ENCODE measurements at places on chromosomes 3 and 15.
A peak's percentile ranks its signal among the peaks of the same experiment; 100 is the strongest.

DNA sequence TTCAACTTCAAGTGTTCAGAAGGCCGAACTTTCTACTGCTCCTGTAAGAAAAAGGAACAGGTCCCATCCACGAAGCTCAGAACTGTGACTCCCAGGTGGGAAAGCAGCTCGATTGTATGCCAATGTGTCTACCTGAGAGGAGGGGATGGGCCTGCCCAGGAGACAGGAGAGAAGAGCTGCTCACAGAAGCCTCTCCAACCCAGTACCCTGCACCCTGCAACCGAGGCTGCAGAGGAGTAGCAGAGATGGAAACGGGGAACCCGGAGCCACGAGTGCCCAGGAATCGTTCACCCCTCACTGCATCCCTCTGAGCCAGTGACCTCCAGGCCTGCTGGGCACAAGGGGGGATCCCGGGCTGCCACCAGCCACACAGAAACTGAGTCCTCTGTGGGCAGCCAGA is 86.5 kb upstream of the PRR23E start:
- no peak for DNase-seq

DNA sequence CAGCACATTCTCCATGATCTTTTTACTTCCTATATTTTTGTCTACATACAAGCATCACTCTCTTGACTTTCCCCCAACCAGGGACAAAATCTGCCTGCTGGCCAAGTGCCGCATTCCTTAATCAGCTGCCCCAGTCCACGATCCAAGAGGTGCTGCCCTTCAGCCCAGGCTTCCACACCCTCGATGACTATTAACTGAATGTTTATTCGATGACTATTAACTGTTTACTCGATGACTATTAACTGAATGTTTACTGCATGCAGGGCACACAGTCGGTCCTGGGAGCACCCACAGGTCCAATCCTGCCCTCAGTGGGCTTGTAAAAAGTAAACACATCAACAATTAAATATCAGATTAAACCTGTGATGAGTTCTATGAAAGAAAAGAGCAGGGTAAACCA is 256.9 kb downstream of the ARRDC4 start:
- no peak for DNase-seq

- no peak for DNase-seq
Measured at GRCh38 chr3:39848365-39848764, 39.0 kb downstream of the MYRIP start.

DNA sequence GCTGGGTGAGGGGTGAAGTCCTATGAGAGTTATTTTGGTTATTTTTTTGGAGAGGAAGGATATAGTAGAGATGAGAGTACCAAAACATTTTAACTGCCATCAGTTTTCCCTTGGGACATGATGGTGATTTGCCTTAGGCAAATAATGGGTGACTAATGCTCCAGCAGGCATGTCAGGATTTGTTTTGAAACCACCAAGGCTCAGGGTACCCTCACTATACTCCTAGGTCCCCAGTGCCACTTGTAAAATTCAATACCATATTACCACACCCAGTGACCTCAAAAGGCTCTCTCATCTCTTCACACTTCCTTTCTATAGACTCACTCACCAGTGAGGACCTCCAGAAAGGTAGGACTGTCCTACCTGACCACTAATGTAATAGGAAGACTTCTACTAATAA is 83.6 kb downstream of the WDR72 start:
- no peak for DNase-seq

DNA sequence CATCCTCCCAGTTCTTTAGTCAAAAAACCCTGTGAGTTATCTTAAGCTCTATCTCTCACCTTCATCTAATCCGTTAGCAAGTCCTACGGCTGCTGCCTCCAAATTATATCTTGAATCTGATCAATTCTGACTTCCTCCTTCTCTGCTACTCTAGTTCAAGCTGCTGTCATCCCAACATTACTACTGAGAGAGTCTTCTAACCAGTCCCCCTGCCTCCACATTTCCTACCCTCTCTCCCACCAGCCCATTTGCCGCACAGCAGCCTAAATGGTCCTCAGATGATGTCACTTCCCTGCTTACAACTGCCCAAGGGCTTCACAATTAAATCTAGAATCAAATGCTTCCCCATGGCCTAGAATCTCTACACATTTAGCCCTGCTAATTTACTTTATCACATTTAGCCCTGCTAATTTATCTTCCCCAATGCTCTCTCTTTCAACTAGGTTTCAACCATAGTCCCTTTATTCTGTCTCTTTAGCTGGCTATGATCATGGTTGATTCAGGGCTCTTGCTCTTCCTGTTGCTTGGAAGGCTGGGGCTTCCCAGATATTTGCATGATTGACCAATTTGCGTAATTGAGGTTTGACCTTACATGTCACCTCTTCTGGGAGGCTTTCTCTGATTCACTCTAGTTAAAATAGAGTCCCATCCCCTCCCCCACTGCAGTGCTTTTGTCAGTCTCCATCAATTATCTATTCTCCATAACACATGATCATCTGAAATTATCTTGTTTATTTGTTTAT is 11.0 kb upstream of the ARL14 start:
- no peak for DNase-seq

GRCh38 chr3:123725652-123726400 is 141.0 kb upstream of the HACD2 start:
- no peak for DNase-seq

- no peak for DNase-seq
Measured at GRCh38 chr3:22555753-22556435, 647.2 kb upstream of the UBE2E2 start.

GRCh38 chr15:60395276-60396011 is 2.3 kb downstream of the ANXA2 start:
- DNase-seq = peak; percentile 28

DNA sequence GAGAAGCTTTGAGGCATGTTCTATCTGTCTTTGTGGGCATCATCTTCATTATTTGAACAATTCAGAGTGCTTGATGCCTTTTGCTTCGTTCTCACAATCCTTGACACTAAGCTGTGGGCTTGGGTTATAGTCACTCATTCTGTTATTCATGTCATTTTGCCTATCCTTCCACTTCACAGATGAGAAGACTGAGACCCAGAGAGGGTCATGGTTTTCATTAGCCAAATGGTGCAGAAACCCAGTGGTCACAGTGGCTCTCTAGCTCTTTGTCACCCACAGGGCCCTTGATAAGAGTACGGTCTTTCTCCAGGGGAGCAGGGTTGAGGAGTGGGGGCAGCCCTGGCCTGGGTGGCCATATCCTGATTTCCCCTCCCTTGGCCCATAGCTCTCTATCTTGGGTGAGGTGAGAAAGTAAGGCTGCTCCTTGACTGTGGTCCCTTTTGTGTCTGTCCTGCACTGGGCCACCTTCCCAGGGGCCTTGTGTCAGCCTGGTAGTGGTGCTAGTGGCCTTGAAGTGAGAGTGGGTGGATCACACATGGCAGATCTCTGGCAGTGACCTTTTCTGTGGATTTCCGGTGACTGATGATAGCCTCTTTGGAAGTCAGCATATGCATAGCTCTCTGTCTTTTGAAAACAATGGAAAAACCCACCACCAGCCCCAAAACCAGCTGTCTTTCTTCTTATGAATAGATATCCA is 130.1 kb downstream of the IGF1R start:
- no peak for DNase-seq

DNA sequence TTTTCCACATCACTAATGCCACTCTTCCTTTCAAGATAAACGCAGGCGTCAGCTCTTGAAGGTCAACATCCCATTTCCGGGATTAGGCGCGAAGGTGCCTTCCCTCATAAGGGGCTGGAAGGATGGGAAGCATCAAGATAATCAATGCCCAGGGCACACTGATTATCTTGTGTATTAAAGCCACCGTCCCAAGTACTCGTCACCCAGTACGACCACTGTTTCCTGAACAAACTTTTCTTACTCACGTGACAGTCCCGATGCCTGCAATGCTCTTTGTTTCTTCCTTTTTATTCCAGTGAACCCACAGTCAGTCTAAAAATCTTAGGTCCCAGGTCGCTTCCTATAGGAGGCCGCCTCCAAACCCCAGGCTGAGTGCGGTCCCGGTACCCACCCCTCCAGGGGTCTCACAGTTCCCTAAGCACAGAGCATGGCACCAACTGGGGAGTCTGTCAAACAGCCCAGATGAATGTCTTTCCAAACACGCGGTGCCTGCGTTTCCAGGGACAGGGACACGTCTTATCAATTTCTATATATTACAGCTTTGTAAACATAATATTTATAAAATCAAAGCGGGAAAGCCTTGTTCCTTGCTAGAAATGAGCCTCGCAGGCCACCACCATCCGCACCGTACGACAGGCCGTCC is 589 bp downstream of the ANAPC13 start:
- no peak for DNase-seq

GRCh38 chr15:60918234-60918959 is 310.7 kb downstream of the RORA start:
- no peak for DNase-seq

DNA sequence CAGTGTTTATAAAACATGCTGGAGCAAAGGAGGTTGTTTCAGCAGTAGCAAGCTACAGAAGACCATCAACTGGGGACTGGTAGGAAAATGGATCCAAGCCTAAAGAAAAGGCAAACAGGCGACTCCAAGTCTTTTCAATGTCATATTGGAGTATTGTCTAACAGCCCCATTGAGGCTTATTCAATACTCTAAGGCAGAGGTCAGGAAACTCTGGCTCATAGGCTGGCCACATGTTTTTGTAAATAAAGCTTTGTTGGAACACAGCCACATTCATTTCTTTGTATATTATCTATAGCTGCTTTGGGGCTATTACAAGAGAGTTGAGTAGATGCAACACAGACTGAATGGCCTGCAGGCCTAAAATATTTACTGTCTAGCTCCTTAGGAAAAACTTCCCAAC is 77.5 kb downstream of the RPL22L1 start:
- no peak for DNase-seq

GRCh38 chr3:63042833-63043232 is 167.6 kb upstream of the CADPS start:
- DNase-seq = no peak

DNA sequence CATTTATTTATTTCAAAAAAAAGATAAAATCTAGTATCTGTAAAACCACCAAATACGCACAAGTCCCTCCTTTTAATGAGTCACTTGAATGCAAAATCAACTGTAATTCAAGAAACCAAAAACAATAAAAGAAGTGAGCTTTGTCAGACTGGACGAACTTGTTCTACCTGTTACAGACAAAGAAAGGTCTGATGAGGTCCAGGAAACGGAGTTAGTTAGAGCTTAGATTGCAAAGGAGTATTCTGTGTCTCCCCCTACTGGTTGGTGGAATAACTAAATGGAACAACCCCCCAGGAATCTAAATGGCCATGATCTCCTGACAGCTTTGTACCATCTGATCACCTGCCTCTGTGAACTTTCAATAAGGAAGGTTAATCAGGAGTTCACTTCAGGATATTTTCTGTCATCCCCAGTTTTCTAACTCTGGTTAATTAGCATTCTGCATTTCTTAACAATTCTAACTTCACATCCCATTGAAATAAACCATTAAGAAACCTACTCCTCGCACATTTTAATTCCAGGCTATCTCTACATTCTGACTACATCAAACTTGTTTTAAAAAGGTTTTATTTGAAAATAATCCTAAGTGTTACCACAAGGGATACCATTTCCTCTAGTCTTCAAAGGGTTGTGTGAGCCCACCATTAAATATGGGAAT is 333.0 kb upstream of the SATB1 start:
- no peak for DNase-seq

- DNase-seq = no peak
Measured at GRCh38 chr3:132135628-132136333, 101.0 kb upstream of the CPNE4 start.

GRCh38 chr3:120203016-120203415 is 82.0 kb downstream of the GPR156 start:
- DNase-seq = peak; percentile 43

GRCh38 chr3:51441282-51442030 is 50.4 kb downstream of the RBM15B start:
- DNase-seq = no peak

DNA sequence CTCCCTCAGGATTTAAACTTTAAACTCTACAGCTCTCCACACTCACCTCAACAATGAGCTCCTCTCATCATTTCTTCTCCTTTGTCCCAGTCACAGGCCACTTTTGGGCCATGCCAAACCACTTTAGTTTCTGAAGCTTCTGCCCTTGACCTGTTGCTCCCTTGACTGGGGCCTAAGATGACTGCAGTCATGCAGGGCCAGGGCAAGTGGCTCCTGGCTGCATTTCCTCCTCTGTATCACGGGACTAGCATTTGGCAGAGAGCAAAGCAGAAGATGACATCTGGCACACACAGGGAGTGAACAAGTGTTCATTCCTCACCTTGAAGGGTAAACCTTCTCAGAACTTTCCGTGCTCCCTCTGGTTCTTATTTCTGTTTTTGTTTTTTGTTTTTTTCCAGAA is 136.9 kb downstream of the PDE8A start:
- no peak for DNase-seq

GRCh38 chr3:43490640-43491185 is 131.1 kb downstream of the ANO10 start:
- no peak for DNase-seq

DNA sequence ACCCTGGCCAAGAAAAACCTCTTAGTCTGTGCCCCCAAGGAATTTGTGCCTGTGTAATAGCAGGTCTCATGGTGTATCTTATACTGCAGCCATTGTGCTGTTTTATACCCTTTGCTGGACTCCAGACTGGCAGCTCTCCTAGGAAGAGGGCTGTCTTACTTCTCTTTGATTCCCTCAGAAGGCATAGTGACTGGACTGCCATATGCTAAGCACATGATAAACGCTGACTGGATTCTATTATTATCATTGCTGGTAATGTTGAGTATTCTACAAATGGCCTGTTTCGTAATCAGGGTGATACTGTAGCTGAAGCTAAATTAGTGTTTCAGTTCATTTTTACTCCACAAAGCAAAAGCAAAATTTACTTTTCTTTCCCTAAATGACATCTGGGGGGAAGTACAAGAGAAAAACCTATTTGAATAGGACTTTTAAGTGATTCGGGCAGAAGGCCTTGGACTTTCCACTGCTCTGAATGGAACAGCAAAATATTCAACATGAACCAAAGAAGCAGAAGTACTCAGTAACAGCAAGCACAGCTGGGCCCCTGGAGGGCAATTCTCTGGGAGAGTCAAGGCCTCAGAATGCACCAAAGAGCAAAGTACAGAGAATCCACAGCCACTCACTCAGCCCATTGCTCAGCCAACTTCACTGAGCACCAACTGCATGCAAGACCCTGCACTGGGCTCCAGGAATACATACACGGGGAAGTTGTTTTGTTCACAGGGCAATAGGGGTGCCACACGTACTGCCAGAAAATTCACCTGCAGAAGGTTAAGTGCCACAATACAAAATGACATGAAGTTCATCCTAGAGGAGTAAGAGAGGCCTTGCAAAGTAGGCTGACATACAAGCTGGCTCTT is 7.9 kb upstream of the BCL2A1 start:
- DNase-seq = no peak

DNA sequence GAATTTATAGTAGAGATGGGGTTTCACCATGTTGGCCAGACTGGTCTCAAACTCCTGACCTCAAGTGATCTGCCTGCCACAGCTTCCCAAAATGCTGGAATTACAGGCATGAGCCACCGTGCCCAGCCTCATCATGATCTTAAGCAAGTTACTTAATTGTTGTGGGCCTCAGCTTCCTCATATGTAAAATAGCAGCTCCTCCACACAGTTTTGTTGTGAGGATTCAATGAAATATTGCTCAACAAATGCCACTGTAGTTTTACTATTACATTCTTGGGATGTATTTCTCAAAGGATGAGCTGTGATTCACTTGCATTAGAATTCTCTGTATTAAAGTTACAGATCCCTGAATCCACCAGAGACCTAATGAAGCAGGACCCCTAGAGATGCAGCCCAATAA is 168.8 kb downstream of the ADAMTS9 start:
- no peak for DNase-seq
